NCI-H146 (cell line): ENCODE measurements at places on chromosomes 11 and 22.

GRCh38 chr11:76313913-76314740 is 66.8 kb downstream of the THAP12 start:
- DNase-seq = no peak

DNA sequence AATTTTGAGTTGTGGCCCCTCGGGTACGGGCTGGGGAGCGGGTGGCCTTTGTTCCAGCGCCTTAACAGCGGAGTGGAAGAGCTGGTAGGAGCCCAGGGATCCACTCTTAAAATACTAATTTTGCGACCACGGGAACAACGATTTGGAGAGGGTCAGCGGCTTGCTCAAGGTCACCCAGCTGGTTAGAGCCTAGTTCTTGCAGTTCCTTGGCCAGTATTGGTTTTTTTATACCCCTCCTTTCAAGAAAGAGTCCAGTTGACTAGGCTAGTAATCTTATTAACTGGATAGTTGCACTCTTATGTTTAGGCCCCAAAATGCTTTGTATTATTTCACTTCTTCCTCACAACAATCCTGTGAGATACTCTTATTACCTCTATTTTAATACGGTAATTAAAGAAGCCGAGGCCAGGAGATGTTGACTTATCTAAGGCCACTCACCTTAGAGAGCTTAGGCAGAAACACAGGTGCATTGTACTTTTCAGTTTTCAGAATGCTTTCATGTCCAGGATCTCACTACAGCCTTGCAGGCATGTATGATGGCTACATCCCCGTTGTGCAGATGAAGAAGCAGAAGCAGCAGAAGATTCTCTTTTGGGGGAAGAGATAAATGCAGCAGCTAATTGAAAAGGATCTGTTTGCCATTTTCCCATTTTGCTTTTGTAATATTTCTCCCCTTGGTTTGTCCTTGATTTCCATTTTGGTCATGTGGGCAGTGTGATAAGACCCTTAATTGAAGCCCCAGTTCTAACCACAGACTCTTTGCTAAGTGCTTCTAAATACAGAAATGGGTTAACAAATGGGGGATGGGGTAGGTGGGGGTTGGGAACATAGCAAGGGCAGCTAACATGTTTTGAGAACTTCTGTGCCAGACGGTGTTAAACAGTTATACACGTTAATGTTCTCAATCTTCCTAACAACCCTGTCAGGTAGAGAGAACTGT is 1.4 kb downstream of the SREBF2 start:
- DNase-seq = peak; percentile 11

DNA sequence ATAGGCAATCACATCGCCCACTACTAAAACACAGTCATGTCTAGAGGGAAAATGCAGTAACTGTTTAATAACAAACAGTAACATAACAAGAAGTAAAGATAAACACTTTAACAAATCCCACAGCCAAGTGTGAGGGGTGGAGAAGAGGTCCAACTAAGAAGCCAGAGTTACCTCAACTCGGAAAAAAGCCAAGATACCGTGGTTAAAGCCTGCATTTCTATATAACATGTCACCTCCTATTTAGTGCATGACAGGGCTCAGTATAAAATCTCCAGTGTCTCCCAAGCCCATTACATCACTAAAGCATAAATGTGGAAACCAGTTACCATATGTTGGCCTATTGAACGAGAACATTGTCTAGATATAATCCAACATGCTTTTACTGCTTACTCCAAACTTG is 281.7 kb downstream of the LRRC4C start:
- DNase-seq = no peak

DNA sequence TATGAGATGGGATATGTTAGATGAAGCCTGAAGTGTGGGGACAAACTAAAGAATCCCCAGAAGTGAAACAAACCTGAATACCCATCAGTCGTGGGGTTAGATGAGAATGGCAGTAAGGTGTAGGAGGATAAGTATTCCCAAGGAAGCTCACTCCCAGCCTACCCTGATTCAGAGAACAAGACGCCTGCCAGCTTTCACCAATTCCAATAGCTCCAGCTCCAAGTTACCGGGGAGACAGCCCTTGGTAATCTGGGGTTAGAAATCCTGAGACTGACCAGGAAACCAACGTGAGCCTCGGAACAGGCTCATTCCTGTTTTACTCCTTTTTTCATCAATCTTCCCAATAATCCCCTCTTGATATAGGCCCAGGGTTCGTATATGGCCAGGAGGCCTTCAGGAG is 46.5 kb downstream of the RPL27A start:
- no peak for DNase-seq

DNA sequence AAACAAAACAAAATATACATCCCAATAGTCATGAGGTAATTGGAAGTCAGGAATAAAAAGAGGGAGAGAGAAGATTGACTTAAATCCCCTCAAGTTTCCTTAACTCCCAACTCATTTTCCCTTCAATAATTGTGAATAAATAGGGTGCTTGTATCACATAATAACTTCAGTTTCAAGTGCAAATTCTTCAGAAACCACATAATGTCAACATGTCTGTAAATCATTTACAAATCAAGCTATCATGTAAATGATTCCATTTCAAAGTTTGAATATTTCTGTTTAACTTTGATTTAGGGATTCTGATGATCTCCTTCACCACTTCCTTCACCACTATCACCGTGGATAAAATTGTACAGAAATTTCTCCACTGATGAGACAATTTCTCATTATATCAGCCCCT is 23.2 kb downstream of the CASP5 start:
- no peak for DNase-seq

DNA sequence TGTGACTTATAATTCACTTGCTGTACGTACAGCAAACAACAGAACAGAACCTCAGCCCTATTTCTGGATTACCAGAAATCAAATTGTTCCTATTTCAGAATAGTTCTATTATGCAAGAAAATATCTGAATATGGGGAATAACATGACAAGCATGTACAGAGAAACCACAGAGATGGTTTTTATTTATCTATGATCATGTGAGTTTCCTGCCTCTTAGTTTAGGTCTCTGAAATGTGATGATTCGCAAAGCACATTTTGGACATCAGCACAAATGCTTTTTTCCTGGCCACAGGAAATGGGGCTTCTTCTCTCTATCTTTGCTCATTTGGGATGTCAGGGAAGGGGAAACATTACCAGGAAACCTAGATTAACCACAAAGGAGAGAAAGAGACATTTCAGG is 266.7 kb upstream of the CTSC start:
- DNase-seq = no peak

DNA sequence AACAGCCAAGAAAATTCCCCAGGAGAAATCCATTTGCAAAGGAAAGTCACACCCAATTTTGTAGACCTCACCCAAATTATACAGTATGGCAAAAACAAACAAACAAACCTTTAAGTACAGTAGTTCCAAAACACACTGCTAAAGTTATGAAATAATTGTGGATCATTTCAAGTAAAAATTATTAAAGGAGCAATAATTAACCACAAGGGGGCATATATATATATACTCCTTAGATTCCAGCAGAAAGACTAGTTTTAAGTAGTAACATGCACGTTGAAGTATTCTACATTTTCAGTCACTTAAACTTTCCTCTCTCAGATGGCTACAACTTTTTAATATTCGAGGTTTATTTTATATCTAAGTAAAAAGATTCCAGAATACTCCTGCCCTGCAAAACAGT is 26.8 kb downstream of the RNF141 start:
- DNase-seq = no peak

GRCh38 chr11:85854212-85854556 is 999 bp upstream of the CCDC83 start:
- DNase-seq = no peak

GRCh38 chr11:132177106-132177505 is 806.7 kb downstream of the NTM start:
- DNase-seq = no peak

DNA sequence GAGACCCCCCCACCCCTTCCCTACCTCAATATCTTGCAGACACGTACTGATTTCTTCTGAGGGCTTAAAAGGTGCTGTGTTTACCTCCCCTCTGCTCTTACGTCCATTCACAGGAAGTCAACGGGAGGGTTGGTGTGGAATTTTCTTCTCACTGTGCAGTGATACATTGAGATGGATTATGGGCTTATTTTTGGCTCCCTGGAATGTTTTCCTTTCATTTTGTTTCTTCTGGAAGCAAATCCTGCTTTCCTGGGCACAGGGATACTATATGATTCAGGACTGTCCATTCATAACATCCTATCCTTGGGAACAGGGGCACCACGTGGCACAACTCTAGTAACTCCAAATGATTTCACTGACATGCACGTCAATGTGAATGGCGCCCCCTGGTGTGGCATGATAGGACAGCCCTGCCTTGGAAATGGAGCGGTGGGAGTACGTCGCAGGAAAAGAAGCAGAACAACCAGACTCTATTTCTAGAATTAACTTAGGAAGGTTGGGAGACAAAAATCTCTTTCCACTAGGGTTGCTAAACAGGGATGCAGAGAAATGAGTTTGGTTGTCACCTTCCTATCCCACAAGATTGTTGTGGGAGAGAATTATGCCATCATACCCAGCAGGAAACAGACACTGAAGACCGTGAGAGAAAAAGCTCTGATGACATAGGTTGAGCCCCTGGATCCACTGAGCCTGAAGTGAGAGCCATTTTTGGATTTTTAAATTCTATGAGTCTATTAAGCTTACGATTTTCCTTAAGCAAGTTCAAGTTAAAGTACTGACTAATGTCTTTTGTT is 146.5 kb upstream of the RAG2 start:
- DNase-seq = peak; percentile 44

DNA sequence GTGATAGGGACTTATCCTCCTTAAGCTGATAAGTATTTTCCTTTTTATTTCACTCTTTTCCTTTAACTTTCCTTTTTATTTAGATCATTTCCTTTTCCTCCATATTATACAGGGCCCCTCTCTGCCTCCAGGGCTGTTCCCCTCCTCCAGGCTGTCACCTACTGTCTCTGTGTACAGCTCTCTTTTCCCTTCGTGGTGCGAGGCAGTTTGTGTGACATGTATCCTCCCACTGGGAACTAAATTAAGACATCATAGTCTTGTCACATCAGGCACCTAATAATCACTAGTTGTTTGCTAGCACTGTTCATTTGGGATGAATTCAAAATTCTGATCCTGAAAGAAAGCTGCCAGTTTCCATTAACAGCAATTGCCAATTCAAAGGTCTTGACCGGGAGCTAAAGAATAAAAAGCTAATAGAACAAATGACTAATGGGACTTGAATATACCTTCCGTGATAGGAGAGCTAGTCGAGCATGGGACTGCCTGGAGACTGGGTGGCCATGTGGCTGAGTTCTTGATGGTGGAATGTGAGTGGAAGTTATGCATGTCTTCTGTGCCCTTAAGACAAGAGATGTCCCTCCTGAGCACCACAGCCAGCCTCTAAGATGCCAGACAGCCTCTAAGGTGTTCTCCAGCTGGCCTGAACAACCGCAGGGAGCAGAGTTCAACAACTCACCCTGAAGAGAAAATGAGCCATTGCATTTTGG is 77.7 kb upstream of the LRRC55 start:
- DNase-seq = no peak

DNA sequence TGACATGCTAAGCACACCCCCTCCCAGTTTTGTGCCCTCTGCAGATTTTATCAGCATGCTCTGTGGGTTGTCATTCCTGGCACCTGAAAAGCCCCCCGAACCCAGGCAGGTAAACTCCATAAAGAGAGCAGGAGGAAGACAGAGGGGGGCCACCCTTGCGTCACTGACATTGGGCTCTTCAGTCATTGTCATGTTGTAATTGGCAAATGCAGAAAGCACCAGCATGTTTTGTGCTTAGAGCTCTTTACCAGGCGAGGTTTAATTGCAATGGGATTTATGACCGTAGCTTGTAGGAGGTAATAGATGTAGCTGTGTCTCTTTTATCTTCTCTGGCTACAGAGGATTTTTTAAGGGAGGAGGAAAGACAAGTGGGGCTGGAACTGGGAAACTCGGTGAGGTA is 201.7 kb downstream of the GRIK4 start:
- no peak for DNase-seq

GRCh38 chr11:14567064-14567651 is 47.0 kb upstream of the PSMA1 start:
- no peak for DNase-seq

GRCh38 chr11:117921893-117922292 is 7.3 kb downstream of the TMPRSS13 start:
- no peak for DNase-seq

GRCh38 chr11:48129697-48130395 is 86.8 kb upstream of the OR4B1 start:
- DNase-seq = no peak

DNA sequence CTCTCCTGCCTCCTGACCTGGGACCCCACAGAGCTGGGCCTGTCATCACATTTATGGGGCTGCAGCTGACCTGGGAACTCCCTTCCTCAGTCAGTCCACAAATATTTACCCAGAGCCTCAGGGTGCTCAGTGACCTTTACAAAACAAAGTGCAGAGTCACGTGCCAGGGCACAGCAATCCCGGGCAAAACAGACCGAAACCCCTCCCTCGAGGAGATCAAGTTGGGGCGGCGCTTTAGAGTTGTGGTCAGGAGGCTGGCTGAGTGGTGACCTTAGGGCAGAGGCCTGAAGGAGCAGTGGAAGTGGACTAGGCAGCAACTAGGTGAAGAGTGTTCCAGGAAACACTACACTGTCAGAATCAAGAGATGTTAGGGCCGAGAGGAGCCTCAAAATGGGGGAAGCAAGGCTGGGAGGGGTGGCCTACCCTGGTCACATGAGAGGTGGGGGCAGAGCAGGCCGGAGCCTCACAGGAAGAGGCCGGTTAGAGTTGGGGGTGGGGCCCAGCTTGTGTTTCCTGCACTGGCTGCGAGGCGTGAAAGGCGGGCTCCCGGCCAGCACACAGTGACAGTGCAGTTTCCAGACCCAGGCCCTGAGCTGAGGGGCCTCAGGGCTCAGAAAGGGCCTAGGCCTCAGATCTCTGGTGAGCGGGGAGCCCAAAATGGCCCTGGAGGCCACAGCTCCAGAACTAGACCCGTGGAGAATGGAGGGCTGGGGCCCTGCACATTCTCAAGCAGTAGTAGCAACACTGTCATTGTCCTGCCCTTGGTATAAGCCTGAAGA is 3.7 kb upstream of the NEAT1 start:
- peak; percentile 96 for DNase-seq
